Activated CD8-positive, alpha-beta T cell treated with anti-CD3 and anti-CD28 coated beads, Interleukin-2, amount 10 ng/mL, durations not matched to agents 7 days and 5 days (primary cell): ENCODE measurements at places on chromosomes 2 and 18. TPM values are rescaled to one million over a fixed set of nuclear protein-coding genes. Genes with fewer than 3 reads are reported as not detected.

GRCh38 chr2:213995400-213996105, 415.3 kb upstream of the VWC2L start:
- DNase-seq, result no peak
- no peaks in the 10 kb centered on the region for H3K36me3 ChIP-seq
- H3K27ac ChIP-seq, result no peak overlapping the region
- no peaks in the 10 kb centered on the region for H3K4me1 ChIP-seq

GRCh38 chr2:176001281-176001915, 669 bp downstream of the LNPK start:
- no peaks in the 10 kb centered on the region for H3K36me3 ChIP-seq
- H3K4me1 ChIP-seq, result peaks cover 26% of the 10 kb centered on the region
- H3K4me3 ChIP-seq, result peak overlapping the region; percentile 89
- H3K27me3 ChIP-seq, result peaks cover 14% of the 10 kb centered on the region
- peak; percentile 57 for DNase-seq
- H3K27ac ChIP-seq, result peak overlapping the region; percentile 82

GRCh38 chr2:131093696-131094462, 619 bp upstream of the FAM168B start:
- peaks cover 14% of the 10 kb centered on the region for H3K36me3 ChIP-seq
- DNase-seq, result peak; percentile 27
- H3K4me1 ChIP-seq, result peaks cover 15% of the 10 kb centered on the region
- H3K27ac ChIP-seq, result peak overlapping the region; percentile 96

Gene FSHR
- not detected for total RNA-seq

- H3K27ac ChIP-seq, result no peak overlapping the region
- no peak overlapping the region for H3K4me3 ChIP-seq
- H3K36me3 ChIP-seq, result no peaks in the 10 kb centered on the region
- no peaks in the 10 kb centered on the region for H3K27me3 ChIP-seq
- DNase-seq, result no peak
Measured at GRCh38 chr2:50751311-50752031, 280.5 kb downstream of the NRXN1 start.

Gene GDF7
- total RNA-seq, result not detected

Gene RAB12
- total RNA-seq, result 14.5 TPM

- H3K36me3 ChIP-seq, result peaks cover 1% of the 10 kb centered on the region
- peak overlapping the region; percentile 40 for H3K27ac ChIP-seq
- H3K4me1 ChIP-seq, result peaks cover 36% of the 10 kb centered on the region
- no peak overlapping the region for H3K4me3 ChIP-seq
- DNase-seq, result peak; percentile 87
Measured at GRCh38 chr18:23498877-23499276, 4.4 kb upstream of the RMC1 start.

DNA sequence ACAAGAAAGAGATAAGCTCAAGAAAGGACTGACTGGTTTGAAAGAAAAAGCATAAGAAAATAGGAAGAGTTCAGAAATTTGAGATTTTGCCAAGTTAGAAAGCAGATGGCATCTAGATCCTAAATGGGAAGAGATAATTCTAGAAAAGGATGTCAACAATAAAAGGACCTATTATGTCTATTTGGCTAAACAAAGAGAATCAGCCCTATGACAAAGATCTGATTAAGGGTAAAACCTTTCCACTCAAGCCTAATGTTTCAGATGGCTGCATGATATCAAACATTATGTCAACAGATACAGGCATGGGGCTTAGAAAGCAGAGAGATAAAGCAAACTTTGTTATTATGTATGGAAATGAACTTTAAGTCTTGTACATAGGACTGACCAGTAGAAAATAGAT, 465.0 kb upstream of the TRIB2 start:
- DNase-seq, result no peak
- no peak overlapping the region for H3K27ac ChIP-seq
- no peaks in the 10 kb centered on the region for H3K4me1 ChIP-seq
- no peak overlapping the region for H3K4me3 ChIP-seq
- H3K36me3 ChIP-seq, result no peaks in the 10 kb centered on the region

DNA sequence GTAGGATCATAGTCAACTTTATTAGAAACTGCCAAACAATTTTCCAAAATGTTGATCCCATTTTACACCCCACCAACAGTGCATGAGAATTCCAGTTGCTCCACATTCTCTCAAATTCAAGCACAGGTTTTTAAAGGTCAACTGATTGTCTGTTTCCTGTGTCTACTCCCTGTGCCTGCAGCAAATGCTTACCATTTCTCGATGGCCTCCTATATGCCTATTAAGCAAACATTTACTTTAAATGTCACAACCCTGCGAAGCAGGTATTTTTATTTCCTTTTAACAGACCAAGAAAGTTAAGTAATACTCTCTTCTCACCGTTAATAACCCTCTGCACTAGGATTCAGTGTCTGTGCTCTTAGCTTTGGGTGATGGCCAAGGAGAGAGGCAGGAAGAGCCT, 163.8 kb upstream of the EPB41L3 start:
- DNase-seq, result no peak
- H3K4me3 ChIP-seq, result no peak overlapping the region
- no peaks in the 10 kb centered on the region for H3K36me3 ChIP-seq

DNA sequence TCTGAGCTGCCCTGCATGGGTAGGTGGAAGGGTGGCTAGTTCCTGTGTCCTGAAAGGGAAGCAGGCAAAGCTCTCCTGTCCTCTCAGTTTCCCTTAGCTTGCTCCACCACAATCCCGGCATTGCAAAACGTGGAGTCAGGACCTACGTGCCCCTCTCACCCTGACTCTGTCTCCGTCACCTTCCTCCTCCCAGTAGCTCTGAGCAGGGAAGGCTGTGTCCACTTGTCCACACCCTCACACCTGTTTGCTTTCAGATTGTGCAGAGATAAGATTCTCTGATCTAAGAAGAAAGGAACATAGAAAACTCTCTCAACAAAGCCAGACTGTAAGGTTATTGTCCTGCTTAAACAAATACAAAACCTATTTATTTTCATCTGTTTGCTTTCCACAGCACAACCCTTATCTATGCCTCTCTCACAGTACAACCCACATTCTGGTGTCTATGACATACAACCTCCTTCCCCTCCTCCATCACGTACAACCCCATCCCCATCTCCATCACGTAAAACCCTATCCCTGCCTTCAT, 79.0 kb downstream of the ALPK2 start:
- H3K36me3 ChIP-seq, result no peaks in the 10 kb centered on the region
- no peaks in the 10 kb centered on the region for H3K27me3 ChIP-seq
- no peak for DNase-seq

GRCh38 chr2:31231571-31232302, 2.2 kb upstream of the EHD3 start:
- H3K36me3 ChIP-seq, result no peaks in the 10 kb centered on the region
- no peak overlapping the region for H3K27ac ChIP-seq
- H3K4me1 ChIP-seq, result peaks cover 8% of the 10 kb centered on the region
- H3K4me3 ChIP-seq, result no peak overlapping the region
- no peak for DNase-seq
- peaks cover 33% of the 10 kb centered on the region for H3K27me3 ChIP-seq

DNA sequence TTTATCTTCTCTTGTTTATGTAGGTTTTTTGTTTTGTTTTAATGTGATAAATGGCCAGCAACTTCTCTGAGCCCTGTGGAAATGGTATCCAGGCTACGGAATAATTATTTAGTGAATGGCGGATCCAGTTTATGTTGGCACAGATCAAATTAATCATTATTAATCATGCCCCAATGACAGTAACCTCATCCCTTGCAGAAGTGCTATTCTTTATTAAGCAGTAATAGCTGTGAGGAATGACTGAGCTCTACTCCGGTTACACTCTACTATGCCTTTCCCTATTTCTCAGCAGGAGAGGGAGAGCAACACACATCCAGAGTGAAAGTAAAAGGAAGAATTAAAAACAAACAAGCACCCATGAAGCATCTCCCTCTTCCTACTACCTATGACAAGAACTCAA, 84.8 kb downstream of the SETBP1 start:
- peaks cover 7% of the 10 kb centered on the region for H3K36me3 ChIP-seq
- peaks cover 19% of the 10 kb centered on the region for H3K27me3 ChIP-seq
- no peak overlapping the region for H3K27ac ChIP-seq
- H3K4me3 ChIP-seq, result no peak overlapping the region

Gene ALPG
- total RNA-seq, result not detected

Gene METTL5
- total RNA-seq, result 57.3 TPM

GRCh38 chr18:63040788-63041410, 278.7 kb downstream of the BCL2 start:
- H3K4me1 ChIP-seq, result peaks cover 15% of the 10 kb centered on the region
- H3K27me3 ChIP-seq, result peaks cover 10% of the 10 kb centered on the region
- peaks cover 3% of the 10 kb centered on the region for H3K36me3 ChIP-seq
- no peak for DNase-seq
- H3K4me3 ChIP-seq, result no peak overlapping the region

DNA sequence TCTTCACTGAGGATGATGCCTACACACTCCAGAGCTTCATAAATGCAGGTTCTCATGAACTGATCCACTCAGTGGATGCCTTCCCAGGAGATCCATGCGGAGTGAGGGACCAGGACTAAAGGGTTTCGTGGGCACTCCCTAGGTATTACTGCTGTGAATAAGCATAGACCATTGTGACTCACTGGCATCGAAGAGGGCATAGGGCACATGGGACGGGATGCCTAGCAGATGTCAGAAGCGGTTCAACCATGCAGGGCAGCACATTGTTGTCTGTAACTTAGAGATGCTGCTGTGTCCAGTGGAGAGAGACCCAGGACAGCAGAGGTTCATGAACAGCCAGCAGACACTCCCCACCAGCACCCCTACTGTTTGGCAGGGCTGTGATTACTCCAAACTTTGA, 17.2 kb downstream of the GKN2 start:
- no peak overlapping the region for H3K4me3 ChIP-seq
- H3K36me3 ChIP-seq, result no peaks in the 10 kb centered on the region
- no peaks in the 10 kb centered on the region for H3K4me1 ChIP-seq
- DNase-seq, result no peak

DNA sequence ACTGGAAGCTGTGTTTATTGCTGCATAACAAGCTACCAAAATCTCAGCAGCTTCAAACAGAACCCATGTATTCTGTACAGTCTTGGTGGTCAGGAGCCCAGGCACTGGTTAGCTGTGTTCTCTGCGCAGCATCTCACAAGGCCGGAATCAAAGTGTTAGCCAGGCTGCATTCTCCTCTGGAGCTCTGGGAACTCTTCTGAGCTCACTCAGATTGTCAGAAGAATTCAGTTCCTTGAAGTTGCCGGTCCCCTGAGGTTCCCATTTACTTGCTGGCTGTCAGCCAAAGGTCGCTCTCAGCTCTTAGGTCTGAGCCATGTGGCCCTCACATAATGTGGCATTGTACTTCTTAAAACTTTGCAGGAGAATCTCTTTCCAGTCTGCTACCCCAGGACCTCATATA, 123.6 kb upstream of the SMIM21 start:
- no peak overlapping the region for H3K27ac ChIP-seq
- no peaks in the 10 kb centered on the region for H3K36me3 ChIP-seq
- H3K27me3 ChIP-seq, result no peaks in the 10 kb centered on the region
- DNase-seq, result no peak
- no peak overlapping the region for H3K4me3 ChIP-seq

DNA sequence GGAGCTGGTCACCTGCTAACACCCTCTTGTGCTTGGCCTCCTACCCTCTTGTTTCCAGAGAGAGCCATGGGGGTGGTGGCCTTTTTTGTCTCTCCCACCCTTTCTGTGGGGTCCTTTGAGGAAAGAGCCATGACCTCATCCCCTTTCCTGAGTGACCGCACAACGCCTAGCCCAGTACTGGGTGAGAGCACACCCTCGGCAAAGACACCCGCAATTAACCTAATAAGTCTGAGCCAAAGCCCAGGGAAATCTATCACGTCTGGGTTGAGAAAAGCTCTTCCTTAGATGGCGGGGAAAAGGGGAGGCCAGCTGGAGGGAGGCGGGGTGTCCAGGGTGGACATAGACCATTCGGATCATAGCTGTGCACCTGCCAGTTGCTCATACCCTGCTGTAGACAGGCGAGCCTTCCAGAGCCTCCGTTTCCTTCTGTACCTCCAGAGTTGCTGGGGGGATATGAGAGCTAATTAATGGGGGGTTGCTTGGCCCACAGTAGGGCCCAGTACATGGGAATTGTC, 93.7 kb upstream of the MCFD2 start:
- H3K27me3 ChIP-seq, result no peaks in the 10 kb centered on the region
- DNase-seq, result no peak
- H3K27ac ChIP-seq, result no peak overlapping the region

Gene SPDYA
- total RNA-seq, result 1.2 TPM

DNA sequence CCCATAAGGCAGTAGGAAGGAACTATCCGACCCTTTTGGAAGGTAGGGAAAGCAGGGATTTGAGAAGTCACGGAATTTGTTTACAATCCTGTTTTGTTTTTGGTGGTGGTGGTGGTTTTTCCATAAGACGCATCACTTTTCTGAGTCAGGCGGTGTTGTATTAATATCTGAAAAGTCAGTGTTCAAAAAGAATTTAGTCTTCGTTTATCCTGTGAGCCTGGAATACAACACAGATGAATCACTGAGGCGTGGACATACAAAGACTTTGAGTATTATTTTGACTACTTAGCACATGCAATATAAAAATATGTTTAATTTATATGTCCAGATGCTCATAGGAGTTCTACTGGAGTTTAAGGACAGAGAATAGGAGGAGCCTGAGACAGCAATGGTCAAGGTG, 785 bp downstream of the ZNF892 start:
- H3K36me3 ChIP-seq, result peaks cover 46% of the 10 kb centered on the region
- peaks cover 21% of the 10 kb centered on the region for H3K4me1 ChIP-seq
- H3K27me3 ChIP-seq, result no peaks in the 10 kb centered on the region
- no peak for DNase-seq

DNA sequence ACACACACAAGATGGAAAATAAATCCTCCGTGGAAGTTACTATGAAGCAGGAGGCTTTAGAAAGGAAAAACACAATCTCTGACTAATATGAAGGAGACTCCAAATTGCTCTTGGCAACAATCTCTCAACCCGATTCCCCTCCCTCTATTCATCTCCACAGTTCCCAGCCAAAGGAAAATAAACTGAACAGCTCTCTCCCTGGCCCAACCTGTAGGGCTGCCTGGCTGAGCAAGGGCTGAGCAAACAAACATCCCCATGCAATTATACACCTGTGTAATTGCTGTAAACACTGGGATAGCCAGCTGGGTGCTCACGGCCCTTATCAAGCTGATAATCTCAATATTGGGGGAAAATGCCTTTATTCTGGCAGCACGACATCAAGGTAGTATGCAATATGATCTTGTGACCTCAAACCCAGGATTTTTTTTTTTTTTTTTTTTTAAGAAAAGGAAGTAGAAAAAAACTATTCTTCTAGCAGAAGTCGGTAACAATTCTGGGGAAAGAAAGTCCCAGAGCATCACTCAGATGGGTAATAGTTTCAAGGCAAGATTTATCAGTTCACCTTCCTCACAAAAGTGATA, 203.3 kb upstream of the SMAD2 start:
- H3K27ac ChIP-seq, result no peak overlapping the region
- H3K36me3 ChIP-seq, result no peaks in the 10 kb centered on the region
- no peak for DNase-seq
- peaks cover 6% of the 10 kb centered on the region for H3K4me1 ChIP-seq
- no peak overlapping the region for H3K4me3 ChIP-seq
